ENCODE measurements at places on chromosomes 12 and 14.

GRCh38 chr12:63998584-63998983 is 154.1 kb downstream of the SRGAP1 start:
- no peak for DNase-seq

- no peak for DNase-seq
These were observed 57.5 kb downstream of the CHST11 start for GRCh38 chr12:104514092-104514810.

DNA sequence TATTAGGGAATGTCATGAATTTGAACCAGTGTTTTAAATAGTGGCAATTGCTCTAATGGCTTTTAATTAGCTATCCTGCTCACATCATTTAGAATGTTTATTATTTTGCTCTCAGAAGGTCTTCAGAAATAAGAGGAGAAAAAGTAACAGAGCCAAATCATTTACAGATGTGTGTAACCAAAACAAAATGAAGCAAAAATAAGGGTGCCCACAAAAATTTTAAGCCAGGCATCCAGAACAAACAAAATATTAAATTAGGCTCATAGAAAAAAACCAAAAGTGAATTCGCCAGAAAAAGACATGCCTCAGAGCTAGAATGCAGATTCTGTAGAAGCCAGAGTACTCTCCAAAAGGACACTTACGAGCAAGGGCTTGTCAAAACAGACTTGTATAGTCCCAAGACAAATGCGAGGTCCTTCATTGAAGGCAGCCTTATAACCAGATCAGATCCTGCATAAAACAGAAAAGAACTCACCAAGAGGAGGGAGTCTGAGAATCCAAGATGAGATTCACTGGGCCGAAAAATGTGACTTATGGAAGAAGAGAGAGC is 20.2 kb upstream of the SERPINA1 start:
- DNase-seq: no peak

- no peak for DNase-seq
These were observed 17.5 kb downstream of the YY1 start for GRCh38 chr14:100256339-100256895.

GRCh38 chr12:32104572-32105355 is 1.9 kb upstream of the BICD1 start:
- DNase-seq: no peak
